ENCODE measurements at places on chromosomes 5 and 9.

- DNase-seq = no peak
These were observed 137.8 kb downstream of the AGTPBP1 start for GRCh38 chr9:85603936-85604335.

DNA sequence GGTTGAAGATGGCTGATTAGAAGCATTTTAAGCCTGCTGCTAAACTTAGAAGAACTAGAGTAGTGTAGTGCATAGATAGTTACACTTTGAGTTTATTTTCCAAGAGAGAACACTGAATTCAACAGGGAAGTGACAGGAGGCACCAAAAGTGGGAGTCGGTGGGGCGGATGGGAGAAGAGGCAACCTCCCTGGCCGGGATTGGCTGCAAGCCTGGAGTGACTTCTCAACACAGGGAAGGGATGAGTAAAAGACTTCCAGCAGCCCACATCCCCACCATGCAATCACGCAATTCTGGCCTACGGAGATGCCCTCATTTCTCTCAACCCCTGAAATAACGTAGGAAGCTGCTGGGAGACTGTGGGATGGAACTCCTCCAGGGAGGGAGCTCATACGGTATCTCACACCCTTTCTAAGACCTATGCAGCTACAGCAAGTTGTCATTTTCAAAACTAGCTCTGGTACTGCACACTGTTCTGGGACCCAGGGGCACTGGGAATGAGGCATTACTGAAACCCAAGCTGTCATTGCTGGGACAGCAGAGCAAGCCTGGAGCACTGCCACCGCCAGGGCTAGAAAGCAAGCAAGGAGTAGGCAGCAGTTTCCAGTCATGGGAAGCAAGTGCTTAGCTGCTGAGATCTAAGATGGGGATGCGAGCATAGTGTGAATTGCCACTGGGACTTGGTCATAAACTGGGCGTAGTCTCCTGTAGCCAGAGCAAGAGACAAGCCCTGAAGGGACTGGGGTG, 331.6 kb upstream of the PTGER4 start:
- DNase-seq = no peak

- peak; percentile 79 for DNase-seq
These were observed 19.4 kb downstream of the GBGT1 start for GRCh38 chr9:133144142-133144903.

GRCh38 chr5:150202501-150202900, 12.6 kb downstream of the SLC6A7 start:
- DNase-seq = no peak

- DNase-seq = no peak
These were observed 216.2 kb downstream of the PIK3R1 start for GRCh38 chr5:68431601-68432337.

All from activated T-helper 1 cell treated with anti-CD3 and anti-CD28 coated beads, Interleukin-2, amount 50 U/mL, for 16 hours (primary cell).